ENCODE measurements at places on chromosomes 4 and X. TPM values are rescaled to one million over a fixed set of nuclear protein-coding genes. Genes with fewer than 3 reads are reported as not detected.

Gene TLR2
- total RNA-seq: 2.4 TPM

Gene HPSE
- 1.0 TPM for total RNA-seq

Gene PNMA6F
- total RNA-seq: not detected

Gene VSIG4
- total RNA-seq: not detected

Gene CDX4
- not detected for total RNA-seq

Gene PFKFB1
- 1.1 TPM for total RNA-seq
